ENCODE measurements at places on chromosomes 6 and 20.

DNA sequence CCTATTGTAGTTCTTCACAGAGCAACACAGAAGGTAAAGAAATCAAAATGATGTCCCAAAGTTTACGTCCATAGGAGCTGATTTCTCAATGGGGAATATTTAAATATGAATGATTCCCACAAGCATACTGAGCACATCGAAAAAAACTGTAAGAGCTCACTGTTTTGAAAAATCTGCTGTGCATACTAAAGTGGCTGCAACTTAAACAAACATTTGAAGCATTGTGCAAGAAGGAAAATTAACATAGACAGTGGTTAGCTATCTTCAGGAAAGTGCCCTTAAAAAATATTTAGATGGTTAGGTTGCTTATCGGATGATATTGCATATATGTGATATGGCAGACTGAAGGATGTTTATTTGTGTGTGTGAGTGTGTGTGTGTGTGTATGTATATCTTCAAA lies 747.6 kb downstream of the RFPL4B start:
- no peak for DNase-seq

GRCh38 chr6:38264605-38265004 lies 375.1 kb downstream of the BTBD9 start:
- no peak for DNase-seq

DNA sequence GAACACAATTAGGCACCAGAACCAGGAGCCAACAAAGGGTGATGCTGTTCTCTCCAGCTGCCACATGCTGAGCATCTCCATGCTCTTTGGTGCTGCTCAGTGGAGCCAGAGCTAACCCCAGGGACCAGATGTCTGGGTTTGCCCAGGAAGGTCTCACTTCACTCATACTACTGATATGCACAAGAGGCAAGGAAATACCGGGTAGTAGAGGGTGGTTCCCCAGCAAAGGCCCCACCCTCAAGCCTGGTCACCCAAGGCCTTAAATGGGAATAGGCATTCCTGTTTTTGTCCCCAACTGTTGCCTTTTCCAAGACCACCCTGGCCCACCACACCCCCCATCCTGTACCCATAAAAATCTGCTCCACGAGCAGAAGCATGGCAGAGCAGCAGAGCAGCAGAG lies 204.5 kb upstream of the TAB2 start:
- DNase-seq = no peak

DNA sequence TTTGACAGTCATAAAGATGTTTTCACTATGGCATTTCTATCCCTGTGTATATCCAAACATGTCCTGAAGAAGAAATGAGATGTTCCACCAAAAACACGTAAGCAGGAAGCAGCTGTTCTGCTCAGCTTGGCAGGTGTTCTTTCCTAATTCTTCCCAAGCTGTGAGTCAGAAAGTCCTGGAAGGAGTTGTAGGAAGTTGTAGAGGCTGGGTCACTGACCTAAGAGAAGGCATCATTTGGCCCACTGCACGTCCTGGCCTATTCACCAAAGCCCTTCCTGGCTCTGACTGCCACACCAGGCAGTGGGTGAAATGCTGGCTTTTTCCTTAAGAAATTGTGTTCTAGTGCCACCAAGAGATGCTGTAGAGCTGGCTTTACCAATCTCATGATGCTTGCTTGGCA lies 40.3 kb downstream of the STX11 start:
- DNase-seq = no peak

DNA sequence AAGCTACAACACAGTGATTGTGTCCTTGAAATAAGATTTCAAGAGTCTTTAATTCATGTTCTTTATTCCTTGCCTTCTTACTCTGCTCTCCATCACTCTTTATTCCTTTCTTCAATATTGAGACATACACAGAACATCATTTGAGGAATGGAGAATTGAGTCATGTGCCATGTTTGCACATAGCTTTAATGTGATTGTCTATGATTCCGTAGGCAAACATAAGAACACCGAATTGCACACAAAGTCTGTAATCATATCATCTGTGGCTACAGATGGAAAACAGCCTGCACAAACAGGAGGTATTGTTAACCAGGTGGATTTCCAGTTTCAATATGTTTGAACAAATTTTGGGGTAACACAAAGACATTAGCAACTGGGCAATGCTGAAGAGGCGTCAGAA lies 571.6 kb upstream of the GJE1 start:
- no peak for DNase-seq

DNA sequence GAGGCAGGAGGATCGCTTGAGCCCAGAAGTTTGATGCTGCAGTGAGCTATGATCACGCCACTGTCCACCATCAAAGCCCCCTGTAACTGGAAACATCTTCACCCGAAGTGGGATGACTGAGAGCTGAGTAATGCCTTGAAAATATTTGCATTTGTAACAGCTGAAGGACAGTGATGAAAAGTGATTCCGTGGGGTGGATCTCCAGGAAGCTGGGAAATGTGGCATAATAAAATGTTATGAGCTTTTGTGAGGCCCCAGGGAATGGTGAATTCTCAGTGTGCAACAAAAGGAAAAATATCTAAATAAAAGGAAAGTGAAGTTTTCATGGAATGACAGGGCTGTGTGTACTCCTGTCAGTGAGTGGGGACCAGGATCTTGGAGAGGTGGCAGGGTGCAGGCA lies 92.0 kb downstream of the JAG1 start:
- DNase-seq = no peak

GRCh38 chr20:49945701-49946477 lies 9.7 kb downstream of the RNF114 start:
- DNase-seq = no peak

DNA sequence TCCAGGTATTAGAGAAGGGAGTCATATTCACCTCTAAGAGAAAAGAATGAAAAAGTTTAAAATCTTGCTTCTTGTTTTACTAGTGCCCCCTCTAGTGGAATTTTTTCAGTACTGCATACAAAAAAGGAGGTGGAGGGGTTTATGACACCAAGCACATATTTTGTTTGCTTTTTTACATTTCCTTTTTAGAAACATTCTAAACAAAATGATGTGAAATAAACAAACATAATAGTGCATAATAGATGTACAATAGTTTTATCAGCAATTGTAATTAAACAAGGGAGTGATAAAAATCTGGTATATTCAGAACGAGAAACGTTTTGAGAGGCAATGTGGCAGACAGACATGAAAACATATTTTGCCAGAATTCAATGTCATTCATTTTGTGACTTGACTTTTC lies 111.0 kb upstream of the TFAP2D start:
- DNase-seq = peak; percentile 38

DNA sequence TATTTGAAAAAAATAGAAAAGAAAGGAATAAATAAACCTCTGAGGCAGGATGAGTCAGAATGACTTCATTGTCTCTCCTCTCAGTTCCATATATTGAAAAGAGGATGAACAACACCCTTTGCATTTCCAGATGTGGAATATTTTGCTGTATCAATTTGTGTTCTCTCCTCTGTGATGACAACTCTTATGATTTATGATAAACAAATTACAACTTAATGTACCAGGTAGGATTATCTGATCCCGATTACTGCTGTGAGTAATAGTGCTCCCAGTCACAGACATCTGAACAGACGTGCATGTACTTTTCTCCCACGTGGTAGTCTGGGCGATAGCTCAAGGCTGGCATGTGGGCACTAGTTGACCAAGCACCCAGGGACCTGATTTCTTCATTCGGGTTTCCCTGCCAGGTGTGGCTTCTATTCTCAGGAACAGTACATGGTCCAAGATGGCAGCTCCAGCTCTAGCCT lies 142.1 kb upstream of the SULF2 start:
- no peak for DNase-seq

DNA sequence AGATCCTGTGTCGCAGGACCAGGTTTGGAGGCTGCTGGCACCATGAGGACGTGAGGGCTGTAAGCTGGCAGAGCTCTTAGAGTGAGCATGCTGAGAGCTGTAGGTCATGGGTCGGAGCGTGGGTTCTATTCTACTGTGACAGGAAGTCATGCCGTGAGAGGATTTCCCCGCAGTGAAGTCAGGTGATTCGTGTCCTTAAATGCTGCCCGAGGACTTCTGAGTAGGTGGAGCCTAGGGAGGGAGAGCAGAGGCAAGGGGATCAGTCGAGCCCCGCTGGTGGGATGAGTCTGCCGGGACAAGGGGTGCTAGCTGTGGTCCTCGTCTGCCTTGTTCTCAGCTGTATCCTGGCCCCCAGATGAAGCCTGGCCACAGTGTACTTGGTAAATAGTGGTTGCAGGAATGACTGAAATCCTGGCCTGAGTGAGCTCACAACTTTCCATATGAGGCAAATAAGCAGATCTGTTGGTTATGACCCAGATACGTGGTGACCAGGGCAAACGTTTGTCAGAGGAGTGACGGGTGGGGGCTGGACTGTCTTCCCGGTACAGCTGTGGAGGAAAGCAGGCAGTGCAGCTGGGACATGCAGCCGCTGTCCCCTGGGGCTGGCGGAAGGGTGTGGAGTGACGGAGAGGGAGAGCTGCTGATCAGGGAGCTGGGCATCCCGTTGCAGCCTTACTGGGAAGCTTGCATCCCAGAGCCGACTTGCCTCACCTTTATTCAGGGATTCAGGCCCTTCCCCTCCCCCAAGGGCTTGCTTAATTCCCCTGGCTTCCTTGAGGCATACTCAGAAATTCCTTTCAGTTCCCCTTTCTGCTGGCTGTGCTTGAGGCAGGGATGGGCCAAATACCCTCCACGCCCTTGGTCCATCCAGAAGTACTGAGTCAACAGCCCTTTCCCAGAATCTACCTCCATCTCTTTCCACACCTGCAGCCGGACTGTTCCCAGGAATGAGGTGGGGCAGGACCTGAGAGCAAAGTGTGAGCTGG lies 250.9 kb upstream of the RREB1 start:
- peak; percentile 95 for DNase-seq

DNA sequence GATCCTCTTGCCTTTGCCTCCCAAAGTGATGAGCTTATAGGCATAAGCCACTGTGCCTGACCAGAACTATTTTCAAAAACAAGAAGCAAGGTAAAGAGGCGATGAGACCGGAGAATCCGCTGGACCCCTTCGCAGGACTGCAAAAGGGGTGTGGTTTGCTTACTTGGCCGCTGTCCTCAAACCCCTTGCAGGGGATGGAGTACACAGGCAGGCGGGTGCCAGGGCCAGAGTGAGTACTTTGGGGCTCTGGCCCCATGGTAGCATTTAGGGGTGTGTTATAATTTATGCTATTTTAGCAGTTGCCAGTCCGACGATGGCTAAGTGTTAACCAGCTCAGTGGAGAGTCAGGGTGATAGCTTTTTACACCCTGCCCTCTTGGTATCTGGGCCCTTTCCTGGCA lies 1454.9 kb downstream of the HACE1 start:
- DNase-seq = no peak

- no peak for DNase-seq
These were observed 1.4 kb downstream of the MC3R start for GRCh38 chr20:56249956-56250355.

GRCh38 chr6:124977067-124977908 lies 15.1 kb downstream of the RNF217 start:
- no peak for DNase-seq

- DNase-seq = no peak
These were observed 10.2 kb upstream of the DEFB113 start for GRCh38 chr6:49979584-49979983.

DNA sequence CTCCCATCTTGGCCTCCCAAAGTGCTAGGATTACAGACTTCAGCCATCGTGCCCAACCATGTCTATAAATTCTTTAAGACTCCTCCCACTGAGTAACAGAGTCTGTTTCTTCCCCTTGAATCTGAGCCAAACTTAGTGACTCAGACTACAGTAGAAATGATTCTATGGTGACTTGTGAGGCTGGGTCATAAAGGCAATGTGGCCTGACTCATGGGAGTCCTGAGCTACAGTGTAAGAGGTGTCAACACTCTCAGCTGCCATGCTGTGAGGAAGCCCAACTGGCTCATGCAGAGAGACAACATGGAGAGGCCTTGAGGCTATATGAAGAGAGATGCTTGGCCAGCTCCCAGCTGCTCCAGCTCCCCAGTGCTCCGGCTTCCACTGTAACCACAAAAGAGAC lies 5.2 kb upstream of the NRSN2 start:
- DNase-seq = peak; percentile 57

- peak; percentile 66 for DNase-seq
These were observed 21.3 kb downstream of the PRR18 start for GRCh38 chr6:166286839-166287271.

- peak; percentile 65 for DNase-seq
These were observed 54.6 kb downstream of the LYRM4 start for GRCh38 chr6:5205877-5206850.

- DNase-seq = no peak
These were observed 24.1 kb downstream of the TREM1 start for GRCh38 chr6:41262401-41262800.

DNA sequence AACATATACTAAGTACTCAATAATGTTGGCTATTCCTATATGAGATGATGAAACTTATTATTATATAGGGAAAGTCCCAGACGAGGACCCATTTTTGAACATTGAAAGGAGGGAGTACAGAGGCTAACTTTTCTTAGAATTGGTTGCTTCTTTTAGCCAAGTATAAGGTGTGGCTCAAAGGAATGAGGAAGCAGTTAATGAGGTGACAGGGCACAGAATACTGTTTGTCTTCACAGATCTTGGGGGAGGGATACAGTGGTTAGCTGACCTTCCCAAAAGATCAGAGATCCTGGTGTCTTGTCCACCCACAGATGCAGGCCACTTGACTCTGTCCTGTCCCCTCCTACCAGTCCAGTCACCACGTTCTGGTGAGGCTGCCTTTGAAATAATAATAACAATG lies 67.8 kb upstream of the EPB41L1 start:
- DNase-seq = peak; percentile 68

DNA sequence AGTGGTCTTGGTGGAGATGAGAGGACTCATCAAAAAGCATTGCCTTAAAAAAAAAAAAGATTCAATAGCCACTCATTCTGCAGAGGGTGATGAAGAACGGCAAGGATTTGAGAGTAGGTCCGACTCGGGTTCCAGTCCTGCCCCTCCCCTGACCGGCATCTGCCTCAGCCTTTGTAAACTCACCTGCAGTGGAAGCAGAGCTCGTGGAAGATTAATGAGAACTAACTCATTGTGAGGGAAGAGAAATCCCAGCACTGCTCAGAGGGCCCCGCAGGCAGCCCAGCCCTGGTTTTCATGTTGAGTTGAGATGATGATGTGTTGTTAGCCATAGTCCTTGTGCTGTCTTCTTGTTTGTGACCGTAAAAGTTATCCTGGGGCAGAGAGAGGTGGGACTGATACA lies 59.4 kb downstream of the GCNT2 start:
- no peak for DNase-seq

- DNase-seq = no peak
These were observed 920 bp upstream of the RNF5 start for GRCh38 chr6:32177183-32177787.

- no peak for DNase-seq
These were observed 52.9 kb upstream of the CTNNBL1 start for GRCh38 chr20:37640600-37641561.

GRCh38 chr20:4412216-4412615 lies 309.5 kb upstream of the PRND start:
- DNase-seq = no peak

- DNase-seq = no peak
These were observed 2.5 kb upstream of the SEMG2 start for GRCh38 chr20:45218636-45219035.

All from suppressor macrophage (primary cell).